ENCODE measurements at places on chromosomes 1 and 21. TPM values are rescaled to one million over a fixed set of nuclear protein-coding genes. Genes with fewer than 3 reads are reported as not detected.

DNA sequence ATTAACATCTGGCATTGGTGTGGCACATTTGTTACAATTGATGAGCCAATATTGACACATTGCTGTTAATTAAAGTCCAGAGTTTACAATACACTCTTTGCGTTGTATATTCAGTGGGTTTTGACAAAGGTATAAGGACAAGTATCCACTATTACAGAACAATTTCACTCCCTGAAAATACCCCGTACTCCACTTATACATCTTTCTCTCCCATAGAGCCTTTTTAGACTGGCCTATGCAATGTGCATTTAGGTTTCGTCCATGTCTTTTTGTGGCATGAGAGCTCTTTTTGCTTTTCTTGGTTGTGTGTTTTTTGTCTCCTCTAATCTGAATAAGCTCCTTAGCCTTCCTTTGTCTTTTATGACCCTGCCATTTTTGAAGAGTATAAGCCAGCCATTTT, 40.6 kb upstream of the TSNAX start:
- DNase-seq, result no peak

DNA sequence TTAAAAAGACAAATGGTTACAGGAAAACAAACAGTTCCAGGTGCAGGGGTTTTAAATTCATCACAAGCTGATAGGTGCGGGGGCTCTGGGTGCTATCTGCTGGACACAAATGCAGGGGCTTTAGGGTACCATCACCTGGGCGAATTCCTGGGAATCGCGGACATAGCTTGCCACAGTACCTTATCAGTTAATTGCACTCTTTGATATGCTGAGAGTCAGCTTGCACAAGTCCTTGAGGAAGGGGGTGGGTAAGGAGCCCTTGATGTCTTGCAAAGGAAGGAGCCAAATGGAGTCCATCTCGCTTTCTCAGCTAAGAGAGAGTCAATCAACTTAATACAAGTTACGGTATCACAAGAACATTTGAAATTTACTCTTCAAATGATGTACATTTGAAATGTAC, 25.4 kb upstream of the TMEM54 start:
- DNase-seq, result no peak

DNA sequence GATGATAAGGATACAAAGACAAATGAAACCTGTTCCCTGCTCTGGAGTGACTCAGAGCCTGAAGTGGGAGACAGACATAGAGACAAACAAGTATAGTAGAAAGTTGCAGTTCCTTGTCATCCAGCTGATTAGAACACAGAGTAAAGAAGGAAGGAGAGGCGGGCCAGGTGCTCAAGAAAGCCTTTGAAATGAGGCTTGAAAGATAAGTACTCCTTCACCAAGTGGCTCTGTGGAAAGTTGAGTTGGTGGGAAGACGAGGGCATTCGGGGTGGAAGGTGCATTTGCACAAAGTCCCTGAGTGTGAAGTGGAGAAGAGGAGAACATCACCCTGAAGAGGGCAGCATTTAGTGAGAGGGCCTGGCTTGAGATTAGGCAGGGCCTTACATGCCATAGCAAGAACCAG, 17.0 kb downstream of the MARK1 start:
- peak; percentile 12 for DNase-seq

DNA sequence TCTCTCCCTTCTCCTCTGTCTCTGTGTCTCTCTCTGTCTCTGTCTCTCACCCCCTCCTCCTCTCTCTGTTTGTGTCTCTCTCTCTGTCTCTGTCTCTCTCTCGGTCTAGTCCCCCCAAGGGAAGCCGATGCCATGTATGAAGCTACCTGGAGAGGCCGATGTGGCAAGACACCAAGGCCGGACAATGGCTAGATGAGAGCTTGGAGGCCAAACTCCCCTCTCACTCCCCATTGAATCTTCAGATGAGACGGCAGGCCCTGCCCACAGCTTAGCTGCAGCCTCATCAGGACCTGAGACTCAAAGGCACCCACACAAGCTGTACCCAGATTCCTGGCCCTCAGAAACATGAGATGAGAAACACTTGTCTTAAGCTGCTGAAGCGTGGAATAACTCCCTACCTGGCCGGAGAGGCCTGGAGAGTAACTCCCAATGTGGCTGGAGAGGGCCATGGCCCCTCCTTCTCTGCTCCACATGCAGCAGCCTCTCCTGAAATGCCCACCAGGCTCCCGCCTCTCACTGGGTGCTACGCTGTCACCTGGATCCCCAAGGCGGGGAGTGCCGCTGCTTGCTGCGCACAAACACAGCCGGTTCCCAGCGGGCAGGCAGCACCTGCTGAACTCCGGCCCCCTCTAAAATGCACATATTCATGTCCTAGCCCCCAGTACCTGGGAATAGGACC, 7.8 kb upstream of the ACTRT2 start:
- DNase-seq, result no peak

GRCh38 chr1:50978852-50979781, 9.1 kb downstream of the CDKN2C start:
- peak; percentile 59 for DNase-seq

DNA sequence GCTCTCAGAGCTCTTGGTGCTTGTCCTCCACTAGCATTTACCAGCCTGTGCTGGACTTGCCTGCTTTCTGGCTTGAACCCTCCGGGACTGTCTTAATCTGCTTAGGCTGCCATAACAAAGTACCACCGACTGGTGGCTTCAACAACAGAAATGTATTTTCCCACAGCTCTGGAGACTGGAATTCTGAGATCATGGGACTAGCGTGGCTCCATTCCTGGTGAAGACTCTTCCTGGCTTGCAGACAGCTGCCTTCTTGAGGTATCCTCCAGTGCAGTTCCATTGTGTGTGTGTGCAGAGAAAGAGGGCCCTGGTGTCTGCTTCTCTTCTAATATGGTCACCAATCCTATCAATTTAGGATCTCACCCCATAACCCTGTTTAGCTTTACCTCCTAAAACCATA, 22.0 kb upstream of the RCAN1 start:
- no peak for DNase-seq

APP gene
- 760 TPM for total RNA-seq

CLIC6 gene
- total RNA-seq, result not detected

Measured in lung microvascular endothelial cell (primary cell).